Thyroid gland (tissue), 4 donors: ENCODE measurements at places on chromosomes 7 and 10. TPM values are rescaled to one million over a fixed set of nuclear protein-coding genes. Genes with fewer than 3 reads are reported as not detected.
A peak's percentile ranks its signal among the peaks of the same experiment; 100 is the strongest.

DNA sequence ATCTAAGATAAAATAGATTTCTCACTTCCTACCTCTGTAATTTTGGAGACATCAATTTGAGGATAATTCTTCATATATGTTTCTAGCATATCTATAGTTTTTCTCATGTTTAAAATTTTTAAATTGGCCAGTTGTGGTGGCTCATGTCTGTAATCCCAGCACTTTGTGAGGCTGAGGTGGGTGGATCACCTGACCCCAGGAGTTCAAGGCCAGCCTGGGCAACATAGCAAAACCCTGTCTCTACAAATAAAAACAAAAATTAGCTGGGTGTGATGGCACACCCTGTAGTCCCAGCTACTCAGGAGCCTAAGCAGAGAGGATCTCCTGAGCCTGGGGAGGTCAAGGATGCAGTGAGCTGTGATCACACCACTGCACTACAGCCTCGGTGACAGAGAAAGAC is 4.9 kb downstream of the ACBD5 start:
- H3K27ac ChIP-seq, result no peak overlapping the region
- H3K36me3 ChIP-seq, result peaks cover 2% of the 10 kb centered on the region
- no peaks in the 10 kb centered on the region for H3K27me3 ChIP-seq
- H3K4me1 ChIP-seq, result no peaks in the 10 kb centered on the region

DNA sequence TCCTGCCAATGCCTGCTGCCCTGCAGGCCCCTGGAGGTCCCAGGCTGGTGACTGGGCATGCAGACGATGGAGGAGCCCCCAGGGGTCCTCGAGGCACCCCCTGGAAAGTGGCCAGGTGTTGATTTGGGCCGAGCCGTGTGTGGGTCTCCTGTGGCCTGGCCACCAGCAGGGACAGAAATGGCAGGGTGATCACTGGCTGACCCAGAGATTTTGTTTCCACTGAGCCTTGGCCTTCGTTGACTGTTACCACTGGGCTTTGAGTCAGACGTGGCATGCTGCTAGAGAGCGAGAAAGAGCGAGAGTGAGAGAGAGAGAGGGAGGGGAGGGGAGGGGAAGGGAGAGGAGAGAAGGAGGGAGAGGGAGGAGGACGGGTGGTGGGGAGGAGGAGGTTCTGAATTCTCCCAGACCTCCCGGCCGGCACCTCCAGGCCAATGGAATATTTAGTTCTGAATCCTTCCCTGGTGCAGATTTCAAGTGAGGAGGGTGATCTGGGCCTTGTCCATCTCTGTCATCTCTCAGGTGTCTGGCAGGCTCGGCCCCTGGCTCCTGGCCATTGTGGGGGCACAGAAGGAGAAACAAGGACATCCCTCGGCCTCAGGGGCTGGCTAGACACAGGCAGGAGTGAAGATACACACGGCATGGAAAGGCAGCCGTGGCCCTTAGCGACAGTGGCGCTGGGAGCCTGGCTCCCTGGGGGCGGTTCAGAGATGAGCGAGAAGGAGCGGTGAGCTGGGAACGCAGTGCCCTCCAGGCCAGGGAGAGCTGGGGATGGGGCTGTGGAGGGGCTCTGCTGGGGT is 58.2 kb downstream of the GLRX3 start:
- H3K36me3 ChIP-seq, result no peaks in the 10 kb centered on the region
- no peak overlapping the region for H3K4me3 ChIP-seq
- H3K27me3 ChIP-seq, result no peaks in the 10 kb centered on the region
- DNase-seq, result no peak

GRCh38 chr10:13990392-13990805 is 340.3 kb downstream of the FRMD4A start:
- no peaks in the 10 kb centered on the region for H3K27me3 ChIP-seq
- DNase-seq, result no peak
- H3K4me1 ChIP-seq, result peaks cover 20% of the 10 kb centered on the region
- H3K4me3 ChIP-seq, result no peak overlapping the region

Gene KAZALD1
- total RNA-seq, result 3.1 TPM

GRCh38 chr7:16428672-16429071 is 7.3 kb upstream of the CRPPA start:
- H3K36me3 ChIP-seq, result no peaks in the 10 kb centered on the region
- DNase-seq, result no peak
- no peaks in the 10 kb centered on the region for H3K27me3 ChIP-seq
- H3K4me1 ChIP-seq, result no peaks in the 10 kb centered on the region
- H3K4me3 ChIP-seq, result no peak overlapping the region
- no peak overlapping the region for H3K27ac ChIP-seq

Gene LBX1
- not detected for total RNA-seq

- H3K27me3 ChIP-seq, result no peaks in the 10 kb centered on the region
Measured at GRCh38 chr10:65670087-65670486, 1255.7 kb upstream of the LRRTM3 start.

Gene TAS2R60
- total RNA-seq, result not detected

GRCh38 chr10:122099562-122099961 is 110.6 kb downstream of the TACC2 start:
- no peaks in the 10 kb centered on the region for H3K27me3 ChIP-seq
- no peak overlapping the region for H3K27ac ChIP-seq
- H3K36me3 ChIP-seq, result no peaks in the 10 kb centered on the region
- H3K4me1 ChIP-seq, result no peaks in the 10 kb centered on the region
- H3K4me3 ChIP-seq, result no peak overlapping the region
- no peak for DNase-seq

Gene KIAA1217
- 104 TPM for total RNA-seq

- H3K27me3 ChIP-seq, result no peaks in the 10 kb centered on the region
- peaks cover under 1% of the 10 kb centered on the region for H3K4me1 ChIP-seq
- H3K4me3 ChIP-seq, result no peak overlapping the region
- no peak overlapping the region for H3K27ac ChIP-seq
- DNase-seq, result no peak
- H3K36me3 ChIP-seq, result no peaks in the 10 kb centered on the region
Measured at GRCh38 chr10:93595378-93596161, 5.5 kb downstream of the RBP4 start.

DNA sequence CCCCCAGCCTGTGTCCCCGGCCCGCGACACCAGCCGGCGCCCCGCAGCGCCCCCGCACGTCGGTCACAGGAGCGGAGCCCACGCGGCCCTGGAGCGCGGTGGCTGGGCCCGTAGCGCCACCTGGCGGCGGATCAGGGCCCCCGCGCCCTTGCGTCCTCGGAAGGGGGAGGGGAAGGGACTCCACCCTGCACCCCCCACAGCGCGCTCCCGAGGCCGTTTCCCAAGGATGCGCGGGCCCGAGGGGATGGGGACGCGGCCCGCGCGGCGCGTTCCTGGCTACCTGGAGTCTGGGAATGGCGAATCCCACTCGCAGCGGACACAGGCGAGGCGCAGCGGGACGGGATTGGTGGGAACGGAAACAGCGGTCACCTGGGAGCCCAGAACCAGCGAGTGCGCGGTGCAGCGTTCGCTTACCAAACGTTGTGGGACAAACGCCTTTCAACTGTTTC is 23.8 kb upstream of the MKI67 start:
- peak overlapping the region; percentile 30 for H3K4me3 ChIP-seq
- no peaks in the 10 kb centered on the region for H3K36me3 ChIP-seq
- H3K27ac ChIP-seq, result no peak overlapping the region
- no peaks in the 10 kb centered on the region for H3K27me3 ChIP-seq
- DNase-seq, result peak; percentile 48

GRCh38 chr7:105799006-105799405 is 77.4 kb downstream of the ATXN7L1 start:
- H3K4me3 ChIP-seq, result no peak overlapping the region
- no peaks in the 10 kb centered on the region for H3K27me3 ChIP-seq
- H3K4me1 ChIP-seq, result peaks cover 27% of the 10 kb centered on the region
- no peak for DNase-seq

DNA sequence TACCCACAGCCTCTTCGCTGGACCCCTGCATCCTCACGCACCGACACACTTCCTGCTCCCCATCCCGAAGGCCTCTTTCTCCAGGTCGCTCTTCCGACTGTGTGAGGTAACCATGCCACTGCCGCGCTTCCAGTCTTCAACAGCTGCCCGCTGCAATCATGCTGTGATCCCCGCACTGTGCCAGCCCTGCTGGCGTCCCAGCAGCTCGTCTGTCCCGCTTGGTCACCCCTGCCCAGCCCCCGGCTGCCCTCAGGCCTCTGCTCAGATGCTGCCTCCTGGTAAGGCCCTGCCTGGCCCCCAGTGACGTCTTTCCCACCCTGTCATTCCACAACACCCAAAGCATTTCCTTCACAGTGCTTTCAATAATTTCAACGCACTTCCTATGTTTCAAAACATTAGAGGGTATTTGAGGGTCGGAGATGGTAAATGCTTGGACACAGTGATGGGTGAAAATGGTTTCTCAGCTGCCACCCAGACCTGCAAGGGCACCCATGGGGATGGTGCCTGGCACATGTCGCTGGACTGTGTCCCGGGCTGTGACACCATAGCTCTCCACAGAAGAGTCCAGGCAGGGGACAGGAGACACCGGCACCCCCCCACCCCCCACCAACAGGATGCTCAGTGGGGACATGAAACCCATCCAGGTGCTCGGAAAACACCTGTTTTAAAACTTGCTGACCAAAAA is 125.2 kb downstream of the MAD1L1 start:
- no peaks in the 10 kb centered on the region for H3K27me3 ChIP-seq
- no peak for DNase-seq
- peaks cover 11% of the 10 kb centered on the region for H3K4me1 ChIP-seq
- no peak overlapping the region for H3K27ac ChIP-seq

- no peaks in the 10 kb centered on the region for H3K4me1 ChIP-seq
- H3K4me3 ChIP-seq, result no peak overlapping the region
- H3K27me3 ChIP-seq, result no peaks in the 10 kb centered on the region
- H3K36me3 ChIP-seq, result no peaks in the 10 kb centered on the region
Measured at GRCh38 chr10:120018695-120019094, 126.2 kb downstream of the SEC23IP start.

DNA sequence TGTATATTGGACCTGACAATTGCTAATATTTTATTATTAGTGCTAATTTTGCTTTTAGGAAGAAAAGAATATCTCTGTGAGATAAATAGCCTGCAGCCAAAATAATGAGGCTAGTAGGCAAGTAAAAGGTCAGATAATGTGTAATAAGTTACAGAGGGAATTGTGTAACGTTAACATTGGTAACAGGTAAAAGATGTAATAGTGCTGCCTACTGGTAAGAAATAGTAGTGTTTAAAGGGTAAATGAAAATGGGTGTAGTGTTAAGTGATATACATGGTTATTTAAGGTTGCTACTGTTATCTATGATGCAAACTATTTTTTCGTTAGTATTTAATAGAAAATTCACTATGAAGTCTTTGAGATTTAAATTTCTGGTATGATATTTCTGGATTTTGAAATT is 9.2 kb upstream of the FOXP2 start:
- no peaks in the 10 kb centered on the region for H3K36me3 ChIP-seq
- H3K27me3 ChIP-seq, result no peaks in the 10 kb centered on the region
- no peak overlapping the region for H3K4me3 ChIP-seq
- H3K27ac ChIP-seq, result no peak overlapping the region
- H3K4me1 ChIP-seq, result no peaks in the 10 kb centered on the region

Gene CLCN1
- not detected for total RNA-seq
